NCI-H2081 treated with DMSO at 0.1 percent for 48 hours (cell line): ENCODE measurements at places on chromosomes 3 and 15.

- DNase-seq, result no peak
Observed at GRCh38 chr3:4613366-4613765, 120.2 kb downstream of the ITPR1 start.

GRCh38 chr15:78565951-78566774 lies 843 bp downstream of the CHRNA5 start:
- no peak for DNase-seq

- no peak for DNase-seq
Observed at GRCh38 chr15:57816599-57816998, 110.1 kb downstream of the POLR2M start.

DNA sequence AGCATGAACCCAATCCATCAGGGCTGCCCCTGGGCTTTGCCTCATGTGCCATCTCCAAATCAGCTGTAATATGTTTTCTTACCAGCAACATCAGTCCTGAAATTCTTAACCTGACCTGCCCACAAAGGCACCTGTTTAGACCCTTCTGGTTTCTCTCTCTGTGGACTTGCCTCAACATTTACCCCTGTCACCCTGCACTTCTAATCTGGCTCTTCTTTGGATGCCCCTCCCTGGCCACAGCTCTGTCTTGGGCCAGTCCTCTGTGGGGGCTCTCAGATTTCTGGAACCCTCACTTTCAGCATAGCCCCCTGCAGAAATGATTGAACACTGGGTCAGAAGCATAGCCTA lies 168.7 kb upstream of the STAC start:
- no peak for DNase-seq

GRCh38 chr15:42903388-42904324 lies 16.9 kb downstream of the TTBK2 start:
- DNase-seq, result no peak

- DNase-seq, result no peak
Observed at GRCh38 chr3:134640872-134641470, 9.9 kb downstream of the KY start.
